ENCODE measurements at places on chromosomes 4 and X.

DNA sequence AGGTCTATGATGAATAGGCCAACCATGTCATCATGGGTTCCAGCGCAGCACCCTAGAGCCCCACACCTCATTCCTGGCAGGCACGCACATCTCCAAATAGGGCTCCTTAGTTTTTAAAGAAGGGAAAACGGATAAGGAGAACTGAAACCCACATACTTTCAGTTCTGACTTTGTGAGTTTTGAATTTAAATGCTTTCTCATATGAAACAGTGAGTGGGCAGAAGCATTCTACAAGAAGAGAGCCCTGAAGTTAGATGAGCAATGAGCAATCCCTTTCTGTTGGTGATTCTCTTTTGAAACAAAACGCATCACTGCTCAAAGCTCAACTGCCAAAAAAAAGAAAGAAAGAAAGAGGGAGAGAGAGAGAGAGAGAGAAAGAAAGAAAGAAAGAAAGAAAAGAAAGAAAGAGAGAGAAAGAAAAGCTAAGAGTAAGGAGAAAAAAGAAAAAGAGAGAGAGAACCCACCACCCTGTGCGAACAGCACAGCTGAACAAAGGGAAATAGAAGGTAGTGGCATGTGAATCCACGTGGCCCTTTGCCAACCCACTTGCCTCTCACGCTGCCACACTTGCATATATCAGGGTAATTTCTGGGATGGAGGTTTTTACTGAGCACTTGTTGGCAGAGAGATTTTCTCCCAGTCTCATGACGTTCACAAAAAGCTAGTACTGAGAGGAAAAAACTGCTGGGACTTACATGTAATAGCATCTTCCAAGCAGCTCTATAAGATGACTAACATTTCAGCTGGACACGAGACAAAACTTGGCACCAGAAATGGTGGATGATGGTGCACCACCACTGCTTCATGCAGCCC is 31.0 kb downstream of the TMSB4X start:
- no peak for DNase-seq

GRCh38 chr4:157582141-157582540 is 361.6 kb downstream of the GRIA2 start:
- DNase-seq, result no peak

DNA sequence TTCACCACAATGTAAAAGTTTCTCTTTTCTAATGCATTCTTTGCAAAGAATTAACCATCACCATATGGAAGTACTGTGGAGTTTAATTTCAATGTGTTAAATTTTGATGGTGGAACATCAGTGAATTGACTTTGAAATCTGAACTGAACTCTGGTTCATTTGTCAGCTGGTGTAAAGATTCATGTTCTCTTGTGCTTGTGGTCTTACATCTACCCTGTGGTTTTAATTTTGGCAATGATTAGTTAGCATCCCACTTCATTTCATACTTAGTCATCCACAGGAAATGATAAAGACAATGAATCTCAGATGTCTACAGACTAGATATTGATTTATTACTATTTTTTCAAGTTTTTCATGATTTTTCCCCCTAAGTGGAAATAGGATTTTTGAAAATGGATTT is 77.8 kb downstream of the GRID2 start:
- DNase-seq, result no peak

GRCh38 chr4:112648263-112649054 is 11.5 kb downstream of the LARP7 start:
- DNase-seq, result no peak

GRCh38 chr4:3246458-3247398 is 2.2 kb upstream of the MSANTD1 start:
- no peak for DNase-seq

DNA sequence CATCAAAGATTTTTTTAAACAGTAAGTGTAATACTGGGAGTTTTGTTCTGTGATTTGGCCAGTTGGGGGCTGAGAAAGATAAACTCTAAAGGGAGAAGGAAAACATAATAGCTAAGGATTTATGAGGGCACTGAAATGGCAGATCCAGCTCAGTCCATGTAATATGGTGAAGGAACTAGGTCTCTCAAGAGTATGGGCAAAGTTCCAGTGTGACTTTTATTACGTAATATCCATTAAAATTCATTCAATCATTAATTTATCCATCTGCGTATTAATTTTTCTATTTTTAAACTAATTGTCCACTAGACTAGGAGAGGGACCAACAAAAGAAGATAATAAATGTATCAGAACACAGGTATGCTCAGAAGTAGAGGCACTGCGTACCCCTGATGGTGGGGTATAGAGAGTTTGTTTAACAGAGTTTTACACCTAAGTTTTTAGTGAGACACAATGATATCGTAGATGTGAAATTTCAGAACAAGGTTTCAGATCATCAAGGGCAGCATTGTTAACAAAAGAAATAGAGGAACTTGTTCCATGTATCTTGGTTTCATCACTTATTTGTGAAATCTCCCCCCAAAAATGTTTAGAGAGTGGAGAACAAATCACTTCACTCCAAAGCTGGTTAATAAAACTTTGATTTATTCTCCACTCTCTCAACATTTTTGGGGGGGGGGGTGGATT is 351.1 kb downstream of the GRXCR1 start:
- no peak for DNase-seq

DNA sequence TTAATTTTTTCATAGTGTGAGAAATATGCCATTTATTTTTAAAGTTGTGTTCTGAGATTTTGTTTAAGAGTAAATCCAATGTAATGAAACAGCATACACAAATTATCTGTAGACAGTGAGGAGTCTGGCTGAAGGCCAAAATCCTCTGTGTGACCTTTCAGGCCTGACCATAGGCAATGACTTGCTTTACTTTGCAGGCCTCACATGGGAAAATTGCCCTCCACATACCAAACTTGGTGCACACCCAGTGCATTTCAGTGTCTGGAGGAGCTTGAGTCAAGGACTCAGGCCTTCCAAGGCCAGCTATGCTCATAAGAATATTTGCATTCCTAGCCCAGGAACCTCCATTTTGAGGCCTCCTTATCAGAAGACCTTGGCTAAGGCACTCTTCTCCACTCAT is 430.1 kb downstream of the GABRG1 start:
- DNase-seq, result no peak

- DNase-seq, result no peak
These were observed 71.2 kb downstream of the SLC10A7 start for GRCh38 chr4:146450524-146450923.

DNA sequence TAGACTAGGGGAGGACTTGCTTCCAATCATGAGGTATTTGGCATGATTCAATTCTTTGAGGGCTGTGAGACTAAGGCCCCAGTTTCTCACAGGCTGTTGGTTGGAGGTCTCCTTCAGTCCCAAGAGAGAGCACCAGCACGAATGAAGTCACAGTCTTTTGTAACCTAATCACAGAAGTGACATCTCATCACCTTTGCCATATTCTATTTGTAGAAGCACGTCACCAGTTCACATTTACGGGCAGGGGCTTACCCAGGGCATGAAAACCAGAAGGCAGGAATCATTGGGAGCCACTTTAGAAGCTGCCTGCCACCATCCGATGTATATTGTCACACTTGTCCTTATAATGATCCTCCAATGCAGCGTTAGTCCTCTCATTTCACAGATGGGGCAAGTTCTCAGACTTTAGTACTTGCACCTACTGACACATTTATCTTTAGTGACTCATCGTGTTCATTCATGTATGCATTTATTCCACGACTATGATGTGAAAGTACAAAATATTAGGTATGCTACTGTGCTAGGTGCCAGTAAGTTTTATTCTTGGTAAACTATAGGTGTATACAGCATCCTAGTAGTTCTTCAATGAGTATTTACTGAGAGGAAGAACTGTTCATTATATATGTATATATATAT is 163.8 kb upstream of the PGRMC2 start:
- no peak for DNase-seq

DNA sequence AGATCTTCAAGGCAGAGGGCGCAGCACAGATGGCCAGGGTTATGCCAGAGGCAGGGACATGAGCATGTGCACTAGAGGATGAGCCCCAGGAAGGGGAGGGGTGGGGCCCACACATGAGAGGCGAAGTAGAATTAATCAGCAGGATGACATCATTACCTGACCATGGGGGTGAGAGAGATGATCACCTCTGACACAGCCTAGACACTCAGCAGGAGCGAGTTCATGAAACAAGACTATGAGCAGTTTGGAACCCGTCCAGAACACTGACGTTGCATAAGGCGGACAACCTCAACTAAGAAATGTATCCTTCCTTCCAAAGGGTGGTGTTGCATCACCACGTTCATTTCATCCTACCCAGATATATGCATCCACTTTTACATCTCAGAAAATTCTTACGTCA is 446.7 kb upstream of the TENM3 start:
- DNase-seq, result no peak

GRCh38 chr4:185054886-185055285 is 36.6 kb downstream of the HELT start:
- no peak for DNase-seq

DNA sequence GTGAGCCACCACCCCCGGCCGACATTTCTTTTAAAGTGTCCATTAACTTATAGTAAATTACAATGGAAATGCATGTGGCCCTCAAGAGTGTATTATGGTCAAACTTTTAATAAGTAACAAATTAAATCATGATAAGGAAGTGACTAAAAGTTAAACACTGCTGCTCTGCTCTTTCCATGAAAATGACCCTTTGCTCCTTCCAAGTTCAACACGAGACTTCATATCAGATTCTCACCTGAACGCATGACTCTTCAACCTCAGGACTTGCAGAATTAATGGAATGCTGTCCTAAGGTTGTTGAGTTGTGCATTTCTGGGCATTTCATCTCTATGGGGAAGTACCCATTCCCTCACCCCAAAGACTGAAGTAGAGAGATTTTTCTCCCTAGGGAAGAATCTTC is 27.1 kb downstream of the AWAT2 start:
- DNase-seq, result no peak

- DNase-seq, result no peak
These were observed 706.3 kb upstream of the TENM3 start for GRCh38 chr4:181536811-181537434.

GRCh38 chrX:21800344-21800770 is 39.1 kb upstream of the MBTPS2 start:
- no peak for DNase-seq

All from stimulated activated CD8-positive, alpha-beta memory T cell treated with anti-CD3 and anti-CD28 coated beads, Interleukin-15, amount 100 ng/mL, for 4 hours (primary cell).